ENCODE measurements at places on chromosomes 16 and 17.

DNA sequence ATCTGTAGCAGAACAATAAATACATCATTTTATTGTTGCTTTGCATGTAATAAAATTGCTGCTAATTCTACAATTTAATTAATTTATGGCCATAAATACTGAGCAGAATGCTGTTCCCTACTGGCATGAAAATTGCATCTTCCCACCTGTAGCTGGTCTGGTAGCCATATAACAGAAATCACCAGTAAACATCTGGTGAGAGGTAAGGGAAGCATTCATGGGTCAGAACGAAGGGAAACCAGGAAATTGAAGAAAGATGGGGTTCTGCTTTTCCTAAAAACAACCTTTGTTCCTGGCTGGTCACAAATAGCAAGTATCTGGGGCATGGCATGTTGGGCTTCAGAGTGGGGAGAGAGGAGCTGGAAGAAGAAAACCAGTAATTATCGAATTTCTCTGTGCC lies 128.4 kb downstream of the CDH11 start:
- DNase-seq, result no peak

DNA sequence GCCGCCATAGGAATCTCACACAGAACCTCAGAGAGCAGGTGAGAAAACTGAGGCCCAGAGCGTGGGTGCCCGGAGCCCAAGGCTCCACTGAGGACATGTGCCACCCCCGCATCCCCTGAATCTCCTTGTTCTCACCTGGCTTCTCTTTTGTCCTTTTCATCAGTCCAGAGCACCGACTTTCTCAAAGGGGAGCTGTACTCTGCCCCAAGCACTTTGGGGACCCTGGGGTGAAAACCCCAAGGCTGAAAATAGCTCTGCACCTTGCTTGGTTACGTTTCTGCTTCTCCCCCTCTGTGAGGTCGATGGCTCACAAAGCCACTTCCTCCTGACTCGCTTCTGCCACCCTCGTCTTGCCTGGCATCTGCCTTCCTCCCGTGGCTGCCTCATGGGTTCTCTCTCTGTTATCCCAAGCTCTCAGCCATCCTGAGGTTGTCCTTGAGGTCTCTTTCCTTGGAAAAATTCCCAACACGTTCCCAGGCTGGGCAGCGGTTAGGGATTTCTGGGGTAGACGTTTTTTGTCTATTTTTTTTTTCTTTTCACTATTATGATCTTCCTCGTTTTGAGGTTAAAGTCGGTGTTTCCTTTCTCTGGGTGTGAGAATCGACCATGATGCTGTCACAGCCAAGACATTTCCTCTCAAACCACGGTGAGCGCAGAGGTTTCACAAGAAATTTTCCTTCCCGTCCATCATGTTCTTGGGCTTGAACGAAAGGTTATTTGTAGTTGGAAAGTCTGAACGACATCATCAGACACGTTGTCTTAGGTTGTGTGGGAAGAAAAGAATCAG lies 37.2 kb downstream of the IRF8 start:
- DNase-seq, result peak; percentile 74

- no peak for DNase-seq
Observed at GRCh38 chr17:32141258-32141657, 1.0 kb upstream of the RHOT1 start.

- DNase-seq, result no peak
Observed at GRCh38 chr17:16442141-16442540, 26.8 kb downstream of the TRPV2 start.

DNA sequence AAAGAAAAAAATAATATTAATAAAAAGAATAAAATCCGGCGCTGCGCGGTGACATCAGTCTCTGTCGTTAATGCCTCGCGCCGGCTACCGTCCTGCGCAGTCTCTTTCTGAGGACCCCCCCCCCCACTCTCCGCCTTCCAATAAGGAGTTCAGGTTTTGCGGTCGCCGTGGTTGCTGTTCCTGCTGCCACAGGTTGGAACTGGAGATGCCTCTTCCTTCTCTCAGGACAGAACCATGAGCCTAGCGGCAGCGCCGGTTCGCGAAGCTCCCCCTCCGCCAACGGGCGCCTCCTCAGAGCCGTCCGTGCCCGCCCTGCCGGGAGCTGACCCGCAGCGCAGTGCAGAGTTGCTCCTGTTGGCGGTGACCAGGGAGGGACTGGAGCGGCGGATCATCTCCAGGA lies 2093.4 kb downstream of the TP53TG3F start:
- no peak for DNase-seq

DNA sequence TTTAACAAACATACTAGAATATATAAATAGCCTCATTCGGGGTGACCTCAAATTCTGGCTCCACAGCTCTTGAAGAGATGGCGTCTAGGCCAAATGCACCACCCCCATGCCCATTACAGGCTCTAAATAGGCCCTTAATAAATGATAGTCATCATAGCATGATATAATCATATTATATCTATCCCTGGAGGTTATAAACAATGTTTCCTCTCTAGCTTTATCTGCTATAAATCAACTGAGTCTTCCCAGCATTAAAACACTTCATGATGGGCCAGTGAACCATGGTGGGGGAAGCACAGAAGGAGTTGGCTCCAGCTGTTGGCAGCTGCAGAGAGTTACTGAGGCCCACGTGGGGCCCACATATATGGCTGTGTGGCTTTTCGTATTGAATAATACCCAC lies 214.9 kb upstream of the MPHOSPH6 start:
- no peak for DNase-seq

GRCh38 chr17:80029258-80029974 lies 6.3 kb downstream of the TBC1D16 start:
- no peak for DNase-seq

DNA sequence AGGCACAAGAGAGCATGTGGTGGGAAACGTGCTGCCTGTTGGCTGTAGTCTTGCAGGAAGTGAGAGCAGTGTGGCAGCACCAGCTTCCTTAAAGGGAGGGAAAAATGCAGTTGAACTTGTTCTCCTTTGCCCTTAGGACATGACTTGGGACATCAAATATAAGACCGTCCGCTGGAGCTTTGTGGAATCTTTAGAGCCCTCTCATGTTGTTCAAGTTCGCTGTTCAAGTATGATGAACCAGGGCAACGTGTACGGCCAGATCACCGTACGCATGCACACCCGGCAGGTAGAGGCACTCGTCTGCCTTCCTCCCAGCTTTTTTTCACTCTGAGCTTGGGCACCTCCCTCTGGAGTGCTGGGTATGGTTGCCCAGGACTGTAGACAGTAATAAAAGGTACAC lies 23.3 kb downstream of the GPR179 start:
- DNase-seq, result no peak

GRCh38 chr17:50584749-50585148 lies 24.2 kb downstream of the CACNA1G start:
- DNase-seq, result no peak

DNA sequence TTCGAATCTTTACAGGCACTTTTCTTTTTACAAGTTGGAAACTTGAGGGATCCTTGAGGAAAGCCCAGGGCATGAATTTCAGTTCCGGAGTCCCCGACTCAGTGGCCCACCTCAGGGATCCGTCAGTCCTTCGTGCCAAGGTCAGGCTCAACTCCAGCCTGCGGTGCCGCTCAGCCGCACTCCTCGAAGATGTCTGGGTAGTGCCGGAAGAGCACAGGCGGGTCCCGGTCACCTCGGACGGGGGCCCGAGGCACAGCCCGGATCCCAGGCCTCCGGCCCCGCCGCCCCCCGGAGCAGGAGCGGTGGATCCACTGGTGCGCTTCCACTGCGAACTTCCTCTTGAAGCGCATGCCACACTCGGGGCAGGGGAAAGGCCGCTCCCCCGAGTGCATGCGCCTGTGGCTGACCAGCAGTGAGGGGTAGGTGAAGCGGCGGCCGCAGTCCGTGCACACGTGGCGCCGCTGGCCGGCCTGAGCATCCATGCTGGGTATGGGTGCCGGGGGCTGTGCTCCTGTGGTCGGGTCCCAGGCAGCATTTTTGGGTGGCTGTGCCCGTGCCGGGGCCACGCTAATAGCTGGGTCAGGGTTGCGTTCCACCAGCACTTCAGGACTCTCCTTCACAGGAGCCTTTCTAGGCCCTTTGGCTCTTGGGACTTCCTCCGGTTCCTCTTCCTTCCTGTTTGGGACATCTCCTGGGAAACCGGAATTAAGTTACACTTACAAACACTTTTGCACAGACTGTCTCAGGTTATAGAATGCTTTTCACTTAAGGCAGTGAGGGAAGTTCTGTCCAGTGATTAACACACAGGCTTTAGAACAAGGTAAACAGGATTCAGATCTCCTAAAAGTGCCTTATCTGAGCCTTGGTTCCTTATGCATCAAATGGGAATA lies 1.5 kb downstream of the ZNF688 start:
- DNase-seq, result no peak

DNA sequence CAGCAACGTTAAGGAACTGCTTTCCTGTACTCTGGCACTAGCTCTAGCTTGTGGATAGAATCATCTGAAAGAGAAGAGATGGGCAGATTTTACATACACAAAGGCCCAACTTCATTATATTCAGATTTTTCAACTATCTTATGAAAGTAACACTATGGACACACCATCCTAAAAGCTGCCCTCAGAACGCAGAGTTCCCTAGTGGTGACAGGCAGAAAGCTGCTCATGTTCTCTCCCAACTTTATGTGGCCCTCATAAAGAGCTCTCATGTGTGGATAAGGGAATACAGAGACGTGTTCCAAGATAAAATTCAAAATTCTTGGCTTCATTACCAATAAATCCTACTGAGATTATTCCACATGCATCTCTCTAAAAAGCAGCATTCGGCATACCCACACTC lies 1.5 kb downstream of the CFAP20 start:
- DNase-seq, result no peak

- no peak for DNase-seq
Observed at GRCh38 chr16:87338155-87338765, 21.1 kb upstream of the C16orf95 start.

DNA sequence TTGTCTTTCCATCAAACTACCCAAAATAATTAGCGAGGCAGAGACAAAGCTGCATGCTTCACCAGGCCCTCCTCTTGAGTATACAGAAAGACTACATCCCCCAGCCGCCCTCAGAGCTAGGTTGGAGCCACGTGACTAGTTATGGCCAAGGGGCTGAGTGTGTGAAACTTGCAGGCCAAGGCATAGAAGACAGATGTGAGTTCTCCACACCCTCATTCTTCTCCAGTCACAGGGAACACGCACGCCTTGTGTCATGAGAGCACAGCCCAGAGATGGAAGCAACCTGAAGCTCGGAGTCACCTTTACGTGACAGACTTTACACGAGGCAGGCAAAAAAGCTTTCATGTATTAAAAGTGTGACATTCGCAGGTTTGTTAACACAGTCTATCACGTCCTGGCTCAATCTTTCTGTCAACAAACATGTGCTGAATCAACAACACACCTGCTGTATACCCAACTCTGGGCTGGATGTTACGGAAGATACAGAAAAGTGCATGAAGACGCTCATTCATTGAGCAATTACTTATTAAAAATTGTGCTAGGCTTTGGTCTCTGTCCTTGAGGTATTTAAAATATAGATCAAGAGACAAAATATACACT lies 38.3 kb downstream of the STX8 start:
- DNase-seq, result no peak

DNA sequence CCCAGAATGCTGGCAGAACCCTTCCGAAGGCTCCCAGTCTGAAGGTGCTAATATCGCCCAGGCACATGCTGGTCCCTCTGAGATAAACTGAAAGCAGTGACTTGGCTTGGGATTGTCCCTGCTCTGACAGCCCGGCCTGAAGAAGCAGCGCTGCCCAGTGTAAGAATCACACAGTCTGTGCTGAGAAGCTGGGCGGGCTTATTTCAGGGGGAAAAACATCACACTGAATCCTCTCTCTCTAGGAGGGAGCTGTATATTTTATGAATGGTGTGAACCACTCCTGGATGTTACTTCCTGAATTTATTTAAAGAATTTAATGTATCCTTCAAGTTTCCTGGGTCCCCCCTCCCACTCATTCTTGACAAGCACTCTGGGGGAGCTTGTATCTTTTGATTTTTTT lies 36.3 kb downstream of the GAS7 start:
- DNase-seq, result no peak

DNA sequence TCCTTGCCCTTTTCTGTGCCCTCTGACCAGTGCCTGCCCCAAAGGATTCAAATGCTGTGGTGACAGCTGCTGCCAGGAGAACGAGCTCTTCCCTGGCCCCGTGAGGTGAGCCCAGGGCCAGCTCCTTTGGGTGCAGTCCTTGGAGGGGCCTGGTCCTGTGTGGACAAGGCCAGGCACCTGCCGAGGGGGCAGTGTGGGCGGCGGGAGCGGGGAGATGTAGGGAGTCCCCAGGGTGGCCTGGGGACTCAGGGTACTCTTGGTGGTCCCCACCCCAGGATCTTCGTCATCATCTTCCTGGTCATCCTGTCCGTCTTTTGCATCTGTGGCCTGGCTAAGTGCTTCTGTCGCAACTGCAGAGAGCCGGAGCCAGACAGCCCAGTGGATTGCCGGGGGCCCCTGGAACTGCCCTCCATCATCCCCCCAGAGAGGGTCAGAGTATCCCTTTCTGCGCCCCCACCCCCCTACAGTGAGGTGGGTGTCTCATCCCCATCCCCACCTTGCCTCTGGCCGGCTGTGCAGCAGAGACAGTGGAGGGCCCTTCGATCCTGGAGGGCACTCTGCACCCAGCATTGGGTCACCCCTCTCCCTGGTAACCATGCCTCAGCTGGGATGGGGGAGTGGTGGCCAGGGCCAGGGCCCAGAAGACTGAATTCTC lies 4.4 kb downstream of the TMEM92 start:
- DNase-seq, result no peak

- DNase-seq, result no peak
Observed at GRCh38 chr17:50590946-50591737, 30.6 kb downstream of the CACNA1G start.

GRCh38 chr16:53809088-53809932 lies 105.4 kb downstream of the FTO start:
- DNase-seq, result no peak

GRCh38 chr17:43019418-43019817 lies 2.8 kb downstream of the VAT1 start:
- no peak for DNase-seq

DNA sequence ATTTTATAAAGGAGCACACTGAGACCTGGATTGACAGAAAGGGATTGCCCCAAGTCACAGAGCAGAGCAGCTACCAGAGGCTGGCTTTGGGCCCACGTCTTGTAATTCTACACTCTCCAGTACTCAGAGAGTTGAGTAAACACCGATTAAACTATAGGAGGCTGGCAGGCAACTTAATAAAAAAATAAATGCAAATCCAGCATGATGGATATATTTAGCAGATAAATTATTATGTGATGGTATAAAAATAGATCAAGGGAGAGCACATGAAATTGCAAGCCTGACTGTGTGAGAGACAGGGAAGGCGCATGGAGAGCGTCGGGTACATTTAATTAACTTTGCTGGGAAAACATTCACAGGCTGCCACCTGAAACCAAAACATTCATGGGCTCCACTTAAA lies 87.7 kb upstream of the CCL2 start:
- DNase-seq, result no peak

All from activated naive CD4-positive, alpha-beta T cell treated with anti-CD3 and anti-CD28 coated beads, Interleukin-2, amount 50 U/mL, for 16 hours (primary cell).